Stimulated activated CD4-positive, alpha-beta T cell treated with anti-CD3 and anti-CD28 coated beads, Interleukin-1b, Interleukin-23, amount 100 ng/mL, for 1 hour (primary cell): ENCODE measurements at places on chromosomes 4 and X.

GRCh38 chrX:96407501-96407900, 277.1 kb upstream of the DIAPH2 start:
- DNase-seq = no peak

GRCh38 chr4:61446941-61447340, 246.8 kb downstream of the ADGRL3 start:
- DNase-seq = no peak

DNA sequence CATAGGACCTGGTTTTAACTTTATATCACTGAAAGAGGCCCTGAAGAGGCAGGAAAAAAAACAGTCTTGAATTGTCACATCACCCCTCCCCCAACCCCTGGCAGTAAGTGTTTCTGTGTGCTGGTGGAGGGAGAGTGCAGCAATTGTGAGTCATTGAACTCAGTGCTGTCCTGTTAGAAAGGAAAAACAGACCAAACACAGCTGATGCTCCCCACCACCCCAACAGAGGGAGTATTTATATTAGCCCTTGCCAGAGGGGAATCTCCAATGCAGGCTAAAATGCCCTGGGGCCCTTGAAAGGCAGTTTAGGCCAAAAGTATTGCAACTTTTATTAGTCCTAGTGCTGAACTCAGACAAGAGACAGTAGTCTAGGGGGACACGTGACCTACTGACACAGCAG, 197.8 kb upstream of the AGTR2 start:
- DNase-seq = no peak

- DNase-seq = peak; percentile 61
These were observed 692 bp downstream of the ZFX start for GRCh38 chrX:24150051-24150790.

DNA sequence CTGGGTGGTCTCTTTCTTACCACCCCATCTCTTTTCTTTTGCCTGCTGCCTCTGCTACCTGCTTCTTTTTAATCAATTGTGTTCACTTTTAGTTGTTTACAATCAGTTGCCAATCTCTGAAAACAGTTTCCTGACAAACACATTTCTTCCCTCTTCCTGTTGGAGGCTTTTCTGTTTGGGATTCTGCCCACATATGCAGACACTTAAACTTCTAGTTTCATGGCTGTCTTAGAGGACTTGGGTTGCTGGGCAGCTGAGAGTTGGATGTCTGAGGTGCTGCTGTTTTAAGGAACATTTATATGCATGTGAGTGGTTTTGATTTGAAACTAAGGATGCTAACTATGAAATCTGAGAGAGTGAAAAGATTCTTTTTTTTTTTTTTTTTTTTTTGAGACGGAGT, 112.3 kb upstream of the LIMCH1 start:
- DNase-seq = no peak

GRCh38 chr4:99630857-99631360, 26.7 kb downstream of the C4orf54 start:
- no peak for DNase-seq

DNA sequence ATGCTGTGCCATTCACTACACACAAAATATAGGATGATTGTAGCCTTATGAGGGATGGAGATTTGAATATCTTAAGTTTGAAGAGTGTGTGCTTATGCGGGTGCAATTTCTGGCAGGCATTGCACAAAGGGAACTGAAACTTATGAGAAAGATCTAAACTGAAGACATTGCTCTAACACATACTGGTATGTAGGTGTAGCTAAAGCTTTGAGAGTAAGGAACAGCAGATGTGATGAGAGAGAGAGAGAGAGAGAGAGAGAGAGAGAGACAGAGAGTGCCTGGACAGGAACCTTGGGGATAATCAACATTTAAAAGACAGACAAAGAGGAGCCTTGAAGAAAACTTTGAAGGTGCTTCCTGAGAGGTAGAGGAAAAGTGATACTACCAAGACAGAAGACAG, 379.7 kb downstream of the SPRY1 start:
- DNase-seq = no peak
